Breast epithelium (tissue), 4 donors: ENCODE measurements at places on chromosomes 2 and 18. TPM values are rescaled to one million over a fixed set of nuclear protein-coding genes. Genes with fewer than 3 reads are reported as not detected.

Gene GREB1
- total RNA-seq: 5.4 TPM

Gene PDE1A
- 4.3 TPM for total RNA-seq

Gene ASTL
- total RNA-seq: not detected

Gene PLEKHM3
- 35.0 TPM for total RNA-seq

Gene KLHL14
- 0.59 TPM for total RNA-seq

Gene PKDCC
- 95.4 TPM for total RNA-seq

Gene PSMD14
- total RNA-seq: 50.1 TPM

Gene RGPD3
- total RNA-seq: 0.80 TPM

Gene RAB17
- total RNA-seq: 39.7 TPM

Gene DIPK1C
- not detected for total RNA-seq

Gene GPATCH11
- 8.9 TPM for total RNA-seq

Gene RNF149
- 101 TPM for total RNA-seq

Gene FHOD3
- total RNA-seq: 1.9 TPM

Gene DNAJC5G
- total RNA-seq: not detected

Gene NEU4
- total RNA-seq: 3.0 TPM

Gene EFR3B
- 0.16 TPM for total RNA-seq

Gene ABCG5
- not detected for total RNA-seq

Gene RFX8
- 0.96 TPM for total RNA-seq

Gene MLPH
- total RNA-seq: 242 TPM

Gene PFN4
- 0.44 TPM for total RNA-seq

Gene EPAS1
- 274 TPM for total RNA-seq

Gene ATP6V1C2
- total RNA-seq: 0.16 TPM

Gene GPR45
- not detected for total RNA-seq

Gene TRIM43
- not detected for total RNA-seq

Gene KCNF1
- total RNA-seq: 0.66 TPM

Gene DQX1
- total RNA-seq: not detected
